ENCODE measurements at places on chromosomes 16 and 17.

DNA sequence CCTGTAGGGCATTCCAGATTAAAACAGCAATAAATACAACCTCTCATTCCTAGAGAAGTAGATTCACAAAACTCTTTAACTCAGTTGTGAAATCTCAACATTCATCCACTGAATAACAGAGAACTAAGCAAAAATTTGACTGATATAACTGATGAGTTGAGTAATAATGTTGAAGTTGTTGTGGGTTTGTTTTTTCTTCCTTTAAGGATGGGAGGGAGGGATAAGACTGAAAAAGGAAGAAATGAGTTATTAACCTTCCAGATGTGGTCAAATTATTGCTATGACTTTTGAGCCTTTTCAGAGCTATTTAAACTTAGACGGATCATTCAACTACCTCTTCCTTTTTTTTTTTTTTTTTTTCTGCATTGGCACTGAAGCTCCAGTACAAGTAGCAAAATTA lies 38.6 kb downstream of the SKAP1 start:
- no peak for DNase-seq

DNA sequence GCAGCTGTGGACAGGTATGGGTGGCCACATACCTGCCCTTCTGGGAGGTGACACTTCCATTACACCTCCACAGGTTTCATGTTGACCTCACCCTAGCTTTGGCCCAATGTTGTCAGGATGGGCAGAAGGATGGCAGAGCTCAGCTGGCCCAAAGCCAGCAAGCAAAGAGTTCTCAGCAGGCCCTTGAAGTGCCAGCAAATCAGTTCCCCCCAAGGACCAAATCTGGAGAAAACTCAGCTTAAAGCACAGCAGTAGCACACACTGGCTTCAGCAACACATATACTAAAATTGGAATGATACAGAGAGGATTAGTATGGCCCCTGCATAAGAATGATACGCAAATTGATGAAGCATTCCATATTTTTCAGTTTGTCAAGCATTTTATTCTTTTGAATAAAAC lies 13.4 kb downstream of the ARL4D start:
- no peak for DNase-seq

GRCh38 chr17:37791447-37792399 lies 46.9 kb upstream of the HNF1B start:
- DNase-seq: peak; percentile 54

GRCh38 chr16:53726625-53727024 lies 22.7 kb downstream of the FTO start:
- DNase-seq: peak; percentile 4

DNA sequence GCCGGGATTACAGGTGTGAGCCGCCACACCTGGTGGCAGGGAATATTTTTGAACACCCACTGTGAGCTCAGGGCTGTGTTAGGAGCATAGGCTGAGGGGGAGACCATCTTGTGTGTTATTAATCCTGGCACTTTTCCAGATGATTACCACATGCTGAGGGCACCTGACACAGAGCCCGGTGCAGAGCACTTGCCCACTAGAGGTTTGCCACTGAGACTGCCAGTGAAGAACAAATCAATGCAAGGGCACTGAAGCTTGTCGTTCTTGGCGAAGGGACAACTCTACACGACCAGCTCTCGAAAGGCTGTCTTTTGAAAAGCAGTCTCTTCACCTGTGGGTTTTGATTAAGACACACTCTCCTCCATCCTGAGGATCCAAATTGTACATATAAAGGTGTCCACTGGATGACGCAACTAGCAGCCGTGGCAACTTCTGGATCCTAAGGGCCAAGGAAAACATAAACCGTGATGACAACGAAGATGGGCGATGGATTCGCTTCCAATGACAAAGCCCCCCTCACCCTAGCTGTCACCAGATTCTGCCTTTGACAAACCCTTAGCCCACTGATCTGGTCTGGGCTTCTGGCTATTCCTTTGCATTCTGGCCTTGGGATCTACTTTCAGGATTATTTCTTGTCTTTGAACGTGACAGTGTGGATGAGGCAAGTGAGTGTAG lies 28.7 kb downstream of the WIPI1 start:
- no peak for DNase-seq

GRCh38 chr16:89013692-89014402 lies 36.8 kb upstream of the CBFA2T3 start:
- DNase-seq: no peak

GRCh38 chr16:78892951-78893733 lies 707.4 kb downstream of the MAF start:
- peak; percentile 21 for DNase-seq

- DNase-seq: no peak
Measured at GRCh38 chr16:31004658-31005057, 5.8 kb downstream of the STX1B start.

DNA sequence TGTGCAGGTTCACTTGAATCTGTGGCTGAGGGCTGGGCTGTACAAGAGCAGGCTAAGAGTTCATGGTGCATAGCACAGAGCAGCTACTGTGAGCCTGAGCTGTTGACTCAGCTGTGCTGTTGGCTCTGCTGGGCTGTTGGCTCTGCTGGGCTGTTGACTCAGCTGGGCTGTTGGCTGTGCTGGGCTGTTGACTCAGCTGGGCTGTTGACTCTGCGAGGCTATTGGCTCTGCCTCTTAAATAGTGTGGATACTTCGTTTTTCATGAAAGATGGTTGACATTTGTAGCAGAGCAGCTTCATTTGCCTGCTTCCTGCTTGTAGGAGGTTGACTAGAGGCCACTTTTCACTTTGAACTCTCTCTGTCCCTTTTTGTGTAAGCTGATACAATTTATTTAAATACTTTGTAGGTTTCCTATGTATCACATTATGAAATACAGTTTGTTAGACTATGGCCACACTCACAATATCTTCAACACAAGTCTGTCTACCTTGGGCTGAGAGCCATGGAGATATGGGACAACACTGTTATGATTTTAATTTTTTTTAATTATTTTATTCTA lies 40.3 kb upstream of the CCNF start:
- peak; percentile 48 for DNase-seq

DNA sequence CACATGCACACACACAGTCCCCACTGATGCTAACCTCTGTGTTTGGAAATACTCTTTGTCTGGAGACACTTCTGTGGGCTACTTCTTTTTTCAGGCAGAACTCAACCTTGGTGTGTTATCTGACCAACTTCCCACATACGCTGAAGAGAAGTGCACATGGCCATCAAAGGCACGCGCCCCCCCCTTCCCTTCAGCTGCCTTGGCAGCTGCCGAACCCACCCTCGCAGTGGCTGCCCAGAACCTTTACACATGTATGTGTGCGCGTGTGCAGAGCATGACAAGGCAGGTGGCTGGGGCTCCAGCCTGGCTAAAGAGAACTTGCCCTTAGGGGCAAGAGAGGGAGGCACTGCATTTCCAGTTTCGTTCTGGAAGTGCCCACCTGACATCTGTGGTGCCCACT lies 3.9 kb downstream of the RAPGEFL1 start:
- no peak for DNase-seq

- no peak for DNase-seq
Measured at GRCh38 chr16:25395528-25395927, 137.9 kb upstream of the ZKSCAN2 start.

DNA sequence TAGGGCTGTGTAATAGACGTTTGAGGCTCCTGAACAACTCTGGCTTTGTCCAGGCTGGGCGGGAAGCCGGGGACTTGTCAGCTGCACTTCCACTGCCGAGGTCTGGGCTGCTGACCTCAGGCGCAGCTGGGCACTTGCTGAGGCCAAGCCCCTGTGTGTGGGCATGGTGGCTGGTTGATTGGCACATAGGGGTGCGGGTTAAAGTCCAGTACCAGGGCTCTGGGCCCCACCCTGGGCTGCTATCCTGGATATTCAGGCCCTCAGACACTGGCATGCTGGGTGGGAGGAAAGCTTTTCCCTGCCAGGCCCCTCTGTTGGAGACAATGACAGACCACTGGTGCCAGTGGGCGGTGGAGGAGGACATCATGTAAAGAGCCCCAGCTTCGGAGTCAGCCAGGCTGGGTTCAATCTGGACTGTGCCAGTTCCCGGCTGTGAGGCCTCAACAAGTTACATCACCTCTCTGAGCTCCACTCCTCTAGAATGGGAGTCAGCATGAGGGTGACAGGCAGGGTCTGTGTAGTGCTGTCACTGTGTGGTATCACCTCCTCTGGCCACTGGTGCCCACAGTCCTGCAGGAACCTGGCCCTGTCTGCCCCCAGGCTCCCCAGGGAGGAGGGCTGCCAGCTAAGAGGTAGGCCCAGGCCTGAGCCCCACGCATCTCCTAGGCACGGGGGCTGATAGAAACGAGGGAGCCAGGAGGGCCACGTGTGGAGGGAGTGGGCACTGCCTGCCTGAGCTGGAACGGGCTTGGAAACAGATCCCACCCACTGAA lies 42.5 kb downstream of the PSME3IP1 start:
- DNase-seq: no peak

DNA sequence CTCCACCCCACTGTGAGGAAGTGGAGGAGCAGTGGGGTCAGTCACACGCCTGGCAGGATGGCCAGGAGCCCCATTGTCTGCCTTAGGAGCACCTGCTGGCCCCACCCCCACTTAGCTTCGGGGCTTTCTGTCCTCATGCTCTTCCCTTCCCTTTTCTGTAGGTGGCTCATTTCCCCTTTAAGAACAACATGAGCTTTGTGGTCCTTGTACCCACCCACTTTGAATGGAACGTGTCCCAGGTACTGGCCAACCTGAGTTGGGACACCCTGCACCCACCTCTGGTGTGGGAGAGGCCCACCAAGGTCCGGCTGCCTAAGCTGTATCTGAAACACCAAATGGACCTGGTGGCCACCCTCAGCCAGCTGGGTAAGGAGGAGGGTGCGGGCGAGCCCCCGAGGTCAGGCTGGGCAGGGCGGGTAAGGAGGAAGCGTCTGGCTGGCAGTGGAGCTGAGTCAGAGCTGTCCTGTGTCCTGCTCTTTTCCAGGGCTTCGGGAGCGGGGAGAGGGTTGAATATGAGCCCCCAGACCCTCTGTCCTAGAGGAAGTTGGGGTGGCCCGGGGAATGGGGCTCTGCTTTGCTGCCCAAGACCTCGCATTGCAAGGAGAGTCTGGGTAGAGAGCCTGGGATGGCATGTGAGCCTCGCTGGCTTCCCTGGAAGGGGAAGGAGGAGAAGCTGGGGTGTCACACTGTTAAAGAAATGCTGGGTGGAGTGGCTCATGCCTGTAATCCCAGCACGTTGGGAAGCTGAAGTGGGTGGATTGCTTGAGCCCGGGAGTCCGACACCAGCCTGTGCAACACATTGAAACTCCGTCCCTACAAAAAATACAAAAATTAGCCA lies 9.2 kb upstream of the SERPINF1 start:
- no peak for DNase-seq

GRCh38 chr17:73203135-73203787 lies 10.4 kb downstream of the COG1 start:
- peak; percentile 27 for DNase-seq

GRCh38 chr17:80372922-80373570 lies 41.9 kb upstream of the ENDOV start:
- no peak for DNase-seq

DNA sequence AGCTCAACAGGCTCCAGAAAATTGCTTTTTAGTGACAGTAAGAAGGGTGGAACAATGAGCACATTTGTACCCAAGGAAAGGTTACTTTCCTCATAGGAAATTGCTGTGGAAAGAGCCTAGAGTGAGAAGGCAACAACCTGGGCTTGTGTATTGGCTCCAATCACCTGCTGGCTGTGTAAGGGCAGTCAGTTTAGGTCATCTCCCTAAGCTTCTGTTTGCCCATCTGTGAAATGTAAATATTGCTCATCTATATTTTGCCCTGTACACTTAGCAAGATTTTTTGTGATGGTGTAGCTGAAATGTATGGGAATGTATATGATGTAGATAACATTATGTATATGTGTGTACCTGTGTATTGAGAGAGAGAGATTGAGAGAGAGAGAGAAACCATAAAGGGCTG lies 225.2 kb upstream of the MPHOSPH6 start:
- DNase-seq: no peak

DNA sequence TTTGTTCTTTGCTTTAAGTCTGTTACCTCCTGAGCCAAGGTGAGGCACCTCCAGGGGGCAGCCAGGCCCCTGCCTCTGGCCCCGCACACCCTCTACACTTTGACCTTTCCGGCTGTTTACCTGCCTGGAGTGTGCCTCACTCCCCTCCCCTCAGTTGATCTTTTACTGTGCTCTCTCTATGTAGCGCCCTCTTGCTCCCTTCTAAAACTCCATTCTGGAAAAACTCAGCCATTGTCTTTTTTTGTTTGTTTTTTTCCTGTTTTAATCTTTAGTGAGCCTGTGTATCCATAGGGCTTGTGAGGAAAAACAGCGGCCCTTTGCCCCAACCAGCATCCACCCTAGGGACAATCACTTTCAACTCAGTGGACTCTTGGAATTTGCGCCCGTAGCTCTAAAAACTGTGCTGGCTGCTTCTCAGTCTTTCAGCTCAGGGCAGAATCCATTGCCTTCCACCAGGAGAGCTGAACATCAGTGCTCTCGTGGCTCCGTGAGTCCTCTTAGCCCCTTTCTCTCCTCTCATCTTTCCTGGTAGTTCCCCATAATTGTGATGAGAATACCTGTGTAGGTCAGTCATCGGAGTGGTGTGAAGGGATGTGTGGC lies 4.3 kb downstream of the AMDHD2 start:
- no peak for DNase-seq

GRCh38 chr16:60729051-60729450 lies 1307.2 kb downstream of the CDH8 start:
- DNase-seq: no peak

GRCh38 chr17:9203771-9204425 lies 182.6 kb downstream of the NTN1 start:
- DNase-seq: no peak

DNA sequence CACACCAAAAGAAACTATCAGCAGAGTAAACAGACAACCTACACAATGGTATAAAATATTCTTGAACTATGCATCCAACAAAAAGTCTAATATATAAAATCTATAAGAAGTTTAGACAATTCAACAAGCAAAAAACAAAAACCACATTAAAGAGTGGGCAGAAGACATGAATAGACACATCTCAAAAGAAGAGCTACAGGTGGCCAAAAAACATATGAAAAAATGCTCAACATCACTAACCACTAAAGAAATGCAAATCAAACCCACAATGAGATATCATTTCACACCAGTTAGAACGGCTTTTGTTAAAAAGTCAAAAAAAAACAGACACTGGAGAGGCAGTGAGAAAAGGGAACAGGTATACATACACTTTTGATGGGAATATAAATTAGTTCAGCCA lies 348.9 kb upstream of the MAF start:
- no peak for DNase-seq

DNA sequence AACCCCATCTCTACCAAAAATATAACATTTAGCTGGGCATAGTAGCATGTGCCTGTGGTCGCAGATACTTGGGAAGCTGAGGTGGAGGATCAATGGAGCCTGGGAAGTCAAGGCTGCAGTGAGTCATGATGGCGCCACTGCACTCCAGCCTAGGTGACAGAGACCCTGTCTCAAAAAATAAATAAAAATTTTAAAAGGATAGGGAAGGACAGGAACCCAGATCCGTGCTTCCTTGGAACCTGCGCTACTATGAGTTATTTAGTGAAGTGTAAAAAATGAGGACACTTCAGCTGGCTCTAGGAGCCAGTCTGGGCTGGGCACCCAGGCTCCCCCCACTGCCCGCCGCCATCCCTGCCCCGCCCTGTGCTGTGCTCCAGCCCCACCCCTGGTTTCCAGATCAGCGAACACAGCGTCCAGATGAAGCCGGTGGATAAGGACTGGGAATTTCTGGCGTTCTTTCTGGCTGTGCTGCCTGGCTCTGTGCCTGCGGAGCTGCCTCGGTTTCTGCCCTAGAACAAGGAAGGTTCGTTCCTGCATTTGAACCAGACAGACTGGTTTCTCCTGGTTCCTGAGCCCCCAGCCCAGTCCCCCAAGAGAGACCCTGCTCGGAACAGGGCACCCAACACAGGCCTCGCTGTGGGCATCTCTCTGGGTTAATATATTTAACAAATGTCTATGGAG lies 18.5 kb downstream of the PLLP start:
- peak; percentile 60 for DNase-seq

All from Daoy (cell line).